ENCODE measurements at places on chromosomes 1 and 21. TPM values are rescaled to one million over a fixed set of nuclear protein-coding genes. Genes with fewer than 3 reads are reported as not detected.
A peak's percentile ranks its signal among the peaks of the same experiment; 100 is the strongest.

DNA sequence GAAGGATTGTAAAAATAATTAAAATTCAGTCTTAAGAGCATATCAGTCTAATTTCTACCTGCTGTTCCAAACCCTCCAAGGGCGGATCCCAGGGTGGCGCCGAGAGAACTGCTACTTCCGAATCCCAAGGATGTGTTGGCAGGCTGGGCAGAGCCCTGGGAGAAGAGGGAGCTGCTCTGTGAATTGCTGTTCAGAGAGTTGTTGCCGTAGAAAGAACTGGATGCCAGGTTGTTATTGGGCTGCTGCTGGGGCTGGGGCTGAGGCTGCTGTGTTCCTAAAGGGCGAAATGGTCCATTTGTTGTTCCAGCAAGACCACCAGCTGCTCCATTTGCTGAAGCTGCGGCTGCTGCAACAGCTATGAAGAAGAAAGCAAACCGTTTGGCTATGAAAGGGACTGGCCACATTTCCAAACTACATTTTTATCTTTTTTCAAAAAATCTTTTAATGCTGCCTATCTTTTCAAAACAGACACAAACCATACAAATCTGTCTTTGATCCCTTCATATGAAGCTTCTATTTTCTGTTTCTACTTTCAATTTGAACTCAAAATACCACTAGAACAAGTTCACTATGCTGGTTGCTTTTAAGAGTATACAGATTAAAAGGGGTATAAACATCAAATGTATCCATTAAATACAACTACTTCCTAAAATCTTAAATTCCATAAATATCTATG lies 57.5 kb upstream of the SDC3 start:
- H3K4me3 ChIP-seq = no peak overlapping the region
- no peaks in the 10 kb centered on the region for H3K27me3 ChIP-seq
- no peaks in the 10 kb centered on the region for H3K4me1 ChIP-seq
- peak overlapping the region; percentile 48 for H3K27ac ChIP-seq
- peaks cover 42% of the 10 kb centered on the region for H3K36me3 ChIP-seq
- DNase-seq = no peak

DNA sequence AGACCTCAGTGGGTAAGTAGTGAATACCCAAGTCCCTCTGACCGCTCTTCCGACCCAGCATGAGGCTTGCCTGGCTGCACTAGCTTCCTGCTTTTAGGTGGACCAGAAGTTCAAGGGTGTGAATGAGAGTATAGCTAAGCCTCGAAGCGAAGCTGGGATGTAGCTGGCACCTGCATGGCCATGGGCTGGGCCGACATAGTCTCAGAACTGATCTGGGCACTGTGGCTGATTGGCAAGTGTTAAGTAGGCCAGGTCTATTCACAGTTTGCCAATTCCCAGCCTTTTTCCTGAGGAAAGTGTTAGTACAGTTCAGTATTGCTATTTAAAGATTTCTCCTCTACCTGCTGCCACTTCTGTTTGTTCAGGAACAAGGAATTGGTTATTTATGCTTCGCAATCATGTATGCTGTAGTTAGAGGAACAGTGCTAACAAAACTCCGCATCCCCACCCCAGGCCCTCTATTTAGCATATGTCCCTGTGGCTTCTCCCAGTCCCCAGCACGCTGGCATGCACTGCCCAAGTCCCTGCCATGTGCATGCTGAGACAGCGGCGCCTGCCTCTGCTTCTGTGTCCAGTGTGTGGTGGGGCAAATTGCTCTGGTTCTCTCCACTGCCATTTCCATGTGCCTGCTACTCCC lies 16.3 kb downstream of the SPATA46 start:
- H3K27me3 ChIP-seq = no peaks in the 10 kb centered on the region
- no peak overlapping the region for H3K4me3 ChIP-seq
- DNase-seq = no peak
- H3K27ac ChIP-seq = no peak overlapping the region
- no peaks in the 10 kb centered on the region for H3K36me3 ChIP-seq

OLFML3 gene
- total RNA-seq = 13.4 TPM

SMCP gene
- not detected for total RNA-seq

ZNF593OS gene
- 2.1 TPM for total RNA-seq
